ENCODE measurements at places on chromosomes 16 and 17.

DNA sequence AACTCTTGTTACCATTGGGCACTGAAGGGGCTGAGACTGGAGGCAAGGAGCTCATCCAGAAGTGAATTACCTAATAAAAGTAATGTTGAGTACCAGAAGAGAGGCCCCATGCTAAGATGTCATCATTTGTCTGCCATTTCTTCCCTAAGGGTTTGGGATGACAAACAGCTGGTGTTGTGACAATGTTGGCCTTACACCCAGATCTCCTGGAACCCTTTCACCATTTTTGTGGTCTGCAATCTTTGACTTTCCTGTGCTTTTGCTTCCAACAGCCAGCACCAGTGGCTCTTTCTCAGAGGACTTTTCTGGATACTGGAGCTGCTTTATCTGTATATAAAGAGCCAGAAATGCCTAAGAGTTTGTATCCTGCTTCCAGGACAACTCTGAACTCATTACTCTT is 84.1 kb downstream of the SHISA9 start:
- DNase-seq, result no peak

- no peak for DNase-seq
These were observed 3.3 kb downstream of the CFAP20 start for GRCh38 chr16:58125781-58126335.

DNA sequence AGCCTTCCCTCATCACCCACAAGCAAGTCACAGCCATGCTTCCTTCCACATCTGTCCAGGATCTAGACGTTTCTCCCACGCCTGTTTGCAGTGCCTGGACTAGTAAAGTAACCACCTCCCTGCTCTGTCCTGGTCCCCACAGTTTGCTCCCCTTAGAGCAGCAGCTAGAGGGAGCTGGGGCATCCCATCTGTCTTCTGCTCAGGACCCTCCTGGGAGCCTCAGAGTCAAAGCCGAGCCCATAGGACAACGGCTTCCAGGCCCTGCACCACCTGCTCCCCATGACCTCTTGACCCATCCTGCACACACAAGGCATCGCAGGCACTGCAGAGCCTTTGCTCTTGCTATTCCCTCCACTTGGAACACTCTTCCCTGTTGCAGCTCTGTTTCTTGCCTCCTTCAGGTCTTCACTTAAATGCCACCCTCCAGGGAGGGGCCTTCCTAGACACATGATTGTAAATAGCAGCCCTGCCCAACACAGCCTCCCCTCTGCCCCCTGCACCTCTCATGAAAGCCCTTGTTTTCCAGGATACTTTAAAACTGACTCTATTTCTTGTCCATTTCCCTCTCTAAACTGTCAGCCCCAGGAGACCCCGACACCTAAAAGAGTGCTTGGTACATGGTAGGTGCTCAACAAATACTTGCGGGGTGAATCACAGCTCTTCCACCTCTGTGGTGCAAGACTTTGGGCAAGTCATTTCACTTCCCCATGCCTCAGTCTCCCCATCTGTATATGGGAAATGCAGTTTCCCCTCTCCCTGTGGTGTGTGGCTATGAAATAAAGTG is 3.1 kb downstream of the NATD1 start:
- DNase-seq, result no peak

DNA sequence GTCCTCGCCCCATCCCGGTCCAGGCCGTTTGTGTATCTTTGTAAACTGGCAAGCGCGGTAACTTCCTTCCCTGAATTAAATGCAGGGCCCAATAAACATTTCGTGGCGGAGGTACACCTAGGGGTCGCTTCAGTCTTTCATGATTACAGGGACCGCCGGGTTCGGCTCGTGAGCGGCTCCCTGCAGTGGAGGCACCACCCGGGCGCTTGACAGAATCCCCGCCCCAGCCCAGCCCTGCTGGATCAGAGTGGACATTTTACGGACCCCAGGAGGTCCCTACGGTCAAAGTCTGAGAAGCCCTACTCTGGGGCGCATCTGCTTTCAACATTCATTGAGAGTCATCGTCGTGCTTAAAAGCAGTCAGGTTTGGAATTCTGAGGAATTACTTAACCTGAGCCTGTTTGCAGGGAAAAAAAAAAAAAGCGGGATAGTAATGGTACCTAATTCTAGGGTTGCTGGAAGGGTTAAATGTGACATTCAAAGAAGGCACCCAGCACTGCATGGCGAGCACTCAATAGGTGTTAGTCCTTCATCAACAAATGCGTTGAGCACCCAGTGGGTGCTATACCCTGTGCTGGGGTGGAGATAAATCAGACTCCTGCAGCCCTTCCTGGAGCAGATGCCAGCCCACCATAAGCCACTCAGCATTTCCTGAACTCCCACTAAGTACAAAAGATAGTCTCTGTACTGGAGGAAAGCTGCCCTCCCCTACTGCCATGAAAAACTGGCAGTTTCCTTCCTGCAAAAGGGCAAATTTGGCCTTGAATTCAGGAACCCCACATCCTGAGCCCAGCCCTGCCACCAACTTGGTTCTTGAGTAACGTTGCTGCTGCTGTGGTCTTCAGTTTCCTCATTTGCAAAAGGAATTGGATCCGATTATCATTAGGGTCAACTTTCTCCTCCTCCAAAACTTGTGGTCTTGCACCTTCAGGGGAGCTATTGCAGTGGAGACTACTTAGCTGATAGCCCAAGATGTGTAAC is 658 bp upstream of the DUSP3 start:
- DNase-seq, result no peak

- no peak for DNase-seq
These were observed 103.0 kb upstream of the SHISA6 start for GRCh38 chr17:11138023-11138422.

DNA sequence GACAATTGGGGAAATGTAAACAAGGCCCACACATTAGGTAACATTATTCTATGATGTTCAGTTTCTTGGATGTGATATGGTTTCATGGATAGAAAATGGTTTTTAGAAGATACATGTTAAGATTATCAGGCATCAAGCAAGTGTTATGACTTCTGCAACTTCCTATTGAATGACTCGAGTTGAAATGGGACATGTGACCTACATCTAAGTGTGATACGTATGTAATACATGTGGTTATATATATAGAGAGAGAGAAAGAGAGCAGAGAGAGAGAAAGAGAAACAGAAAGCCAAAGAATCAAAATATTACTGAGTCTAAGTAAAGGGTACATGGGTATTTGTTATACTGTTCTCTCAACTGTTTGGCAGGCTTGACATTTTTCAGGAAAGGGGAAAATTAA is 1.7 kb downstream of the TMEM170A start:
- no peak for DNase-seq

- no peak for DNase-seq
These were observed 44.0 kb downstream of the MRM1 start for GRCh38 chr17:36645422-36645821.

DNA sequence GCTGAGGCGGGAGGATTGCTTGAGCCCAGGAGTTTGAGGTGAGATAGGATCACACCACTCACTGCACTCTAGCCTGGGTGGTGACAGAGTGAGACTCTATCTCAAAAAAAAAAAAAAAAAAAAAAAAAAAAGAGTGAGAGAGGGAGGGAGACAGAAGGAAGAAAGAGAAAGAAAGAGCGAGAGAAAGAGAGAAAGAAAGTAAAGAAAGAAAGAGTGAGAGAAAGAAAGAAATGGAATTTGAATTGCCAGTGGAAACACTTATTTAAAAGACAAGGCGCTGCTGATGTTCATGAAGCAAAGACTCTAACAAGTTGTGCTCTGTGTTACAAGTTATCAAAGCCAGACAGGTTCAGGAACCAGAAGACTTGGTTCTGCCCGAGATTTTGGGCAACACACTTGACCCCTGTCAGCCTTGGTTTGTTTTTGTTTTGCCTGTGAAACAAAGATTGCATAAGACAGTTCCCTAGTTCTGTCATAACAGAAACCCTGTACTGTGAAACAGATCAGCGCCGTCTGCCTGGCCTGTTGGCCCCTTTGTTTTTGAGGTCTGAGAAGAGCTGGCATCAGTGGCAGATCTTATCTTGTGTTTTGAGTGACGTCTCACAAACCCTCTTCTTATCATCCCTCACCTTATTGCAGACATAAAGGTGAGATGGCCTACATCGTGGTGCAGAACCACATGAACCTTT is 55.4 kb upstream of the ENDOV start:
- DNase-seq, result no peak

- DNase-seq, result no peak
These were observed 169.9 kb downstream of the SPECC1 start for GRCh38 chr17:20179041-20179440.
